ENCODE measurements at places on chromosomes 7 and 10.
A peak's percentile ranks its signal among the peaks of the same experiment; 100 is the strongest.

DNA sequence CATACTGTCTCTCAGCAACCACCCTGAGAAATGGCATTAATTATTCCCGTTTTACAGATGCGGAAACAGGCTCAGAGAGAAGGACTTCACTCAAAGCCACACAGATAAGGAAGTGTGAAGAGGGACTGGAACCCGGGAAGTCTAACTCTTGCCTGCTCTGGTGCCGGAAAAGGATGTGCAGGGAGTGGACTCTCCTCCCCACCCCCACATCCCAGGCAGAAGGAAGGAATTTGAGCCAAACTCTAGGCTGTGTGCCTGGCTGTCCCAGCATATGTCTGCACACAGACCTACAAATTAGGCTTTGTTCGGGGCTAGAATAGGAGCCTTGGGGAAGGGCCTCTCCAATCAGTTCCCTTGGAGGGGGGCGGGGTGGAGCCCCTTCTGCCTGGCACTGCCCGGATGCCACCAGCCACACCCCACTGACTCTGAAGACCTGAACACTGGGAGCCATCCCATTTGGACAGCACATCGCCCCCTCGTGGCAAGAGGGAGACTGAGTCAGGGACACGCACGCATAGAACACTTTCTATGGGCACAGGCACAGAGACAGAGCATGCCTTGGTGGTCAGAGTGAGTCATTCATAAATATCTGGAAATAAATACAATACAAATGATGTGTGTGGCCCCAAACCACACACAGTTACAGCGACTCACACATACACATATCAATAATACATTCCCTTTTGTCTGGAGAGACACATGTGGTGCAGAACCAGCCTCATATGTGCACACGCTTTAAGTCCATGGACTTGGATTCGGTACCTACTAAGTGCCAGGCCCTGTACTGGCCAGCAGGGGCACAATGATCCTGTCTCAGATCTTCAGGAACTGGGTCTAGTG is 13.1 kb downstream of the LZTS2 start:
- no peaks in the 10 kb centered on the region for H3K27me3 ChIP-seq
- H3K36me3 ChIP-seq: peaks cover 4% of the 10 kb centered on the region
- peak; percentile 98 for DNase-seq
- no peak overlapping the region for H3K27ac ChIP-seq

- no peaks in the 10 kb centered on the region for H3K36me3 ChIP-seq
- DNase-seq: no peak
- no peaks in the 10 kb centered on the region for H3K4me1 ChIP-seq
- no peaks in the 10 kb centered on the region for H3K27me3 ChIP-seq
Measured at GRCh38 chr7:150734254-150734653, 3.0 kb upstream of the GIMAP5 start.

- no peak overlapping the region for H3K27ac ChIP-seq
- H3K27me3 ChIP-seq: no peaks in the 10 kb centered on the region
- no peaks in the 10 kb centered on the region for H3K4me1 ChIP-seq
- DNase-seq: no peak
- H3K4me3 ChIP-seq: no peak overlapping the region
- no peaks in the 10 kb centered on the region for H3K36me3 ChIP-seq
Measured at GRCh38 chr7:47191876-47192291, 390.0 kb downstream of the TNS3 start.

DNA sequence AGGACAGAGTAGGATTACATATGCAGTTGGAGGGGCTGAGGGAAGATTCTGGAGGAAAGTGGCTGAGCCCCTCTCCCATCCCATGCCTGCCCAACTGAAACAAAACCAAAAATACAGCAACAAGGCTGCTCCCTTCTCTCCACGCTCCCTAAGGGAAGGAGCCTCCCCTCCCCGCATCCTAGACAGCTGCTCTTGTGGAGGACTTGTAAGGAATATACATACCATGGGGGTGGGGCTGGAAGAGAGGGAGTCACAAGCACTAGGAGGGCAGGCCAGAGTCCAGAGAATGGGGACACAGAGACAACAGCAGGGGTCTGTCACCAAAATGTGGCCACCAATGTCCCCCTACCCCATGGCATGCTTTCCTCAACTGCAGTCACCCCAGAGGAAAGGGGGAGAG is 13.2 kb downstream of the LDB1 start:
- no peak for DNase-seq
- H3K36me3 ChIP-seq: peaks cover 53% of the 10 kb centered on the region
- H3K27me3 ChIP-seq: no peaks in the 10 kb centered on the region
- H3K27ac ChIP-seq: no peak overlapping the region

DNA sequence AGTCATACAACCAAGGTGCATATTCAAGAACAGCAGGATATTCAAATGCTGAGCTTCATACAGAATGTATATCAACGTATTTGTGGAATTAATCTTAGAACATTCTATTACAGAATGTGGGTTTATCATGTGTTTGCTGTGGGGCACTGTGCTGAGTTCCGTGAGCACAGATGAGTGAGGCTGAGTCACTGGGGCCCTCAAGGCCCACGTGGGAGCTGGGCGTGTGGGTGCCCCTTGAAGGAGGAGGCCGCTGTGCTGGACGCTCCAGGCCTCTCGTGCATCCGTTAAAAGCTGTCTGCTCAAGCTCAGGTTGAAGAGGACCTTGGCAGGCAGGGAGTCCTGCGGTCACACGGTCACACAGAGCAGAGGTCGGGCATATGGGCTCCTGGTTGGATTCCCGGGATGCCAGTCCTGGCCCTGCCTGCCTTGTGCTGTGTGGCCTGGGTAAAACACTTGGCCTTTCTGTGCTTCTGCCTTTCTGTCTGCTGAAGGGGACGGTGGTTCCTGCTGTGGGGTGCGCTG is 70.1 kb downstream of the GLRX3 start:
- H3K27ac ChIP-seq: no peak overlapping the region
- 0 out of 2 replicates have a peak, but pooled peaks cover 3% of the 10 kb centered on the region for H3K27me3 ChIP-seq
- H3K36me3 ChIP-seq: no peaks in the 10 kb centered on the region
- no peak for DNase-seq

DNA sequence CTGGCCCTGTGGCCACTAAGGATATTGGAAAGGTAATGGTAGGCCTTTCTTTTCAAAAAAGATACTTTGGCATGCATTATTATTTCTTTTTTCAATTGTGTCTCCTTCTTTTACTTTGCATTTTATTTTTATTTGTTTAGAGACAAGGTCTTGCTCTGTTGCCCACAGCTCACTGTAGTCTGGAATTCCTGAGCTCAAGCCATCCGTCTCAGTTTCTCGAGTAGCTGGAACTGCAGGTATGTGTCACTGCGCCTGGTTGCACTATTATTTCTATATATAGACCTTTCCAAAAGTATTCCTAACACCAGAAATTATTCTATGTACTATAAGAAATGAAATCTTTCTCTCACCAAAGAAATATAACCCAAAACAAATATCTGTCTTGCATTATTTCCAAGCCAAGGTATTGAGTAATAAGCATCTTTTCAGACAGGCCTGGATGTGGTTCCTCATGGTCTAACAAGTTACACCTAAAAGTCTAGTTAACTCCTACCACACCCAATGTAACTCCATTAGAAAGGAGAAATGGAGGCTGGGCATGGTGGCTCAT is 500.8 kb upstream of the ANKRD30A start:
- no peaks in the 10 kb centered on the region for H3K27me3 ChIP-seq
- H3K27ac ChIP-seq: no peak overlapping the region
- no peaks in the 10 kb centered on the region for H3K4me1 ChIP-seq

- H3K27me3 ChIP-seq: no peaks in the 10 kb centered on the region
- 0 out of 2 replicates have a peak, but pooled peaks cover 2% of the 10 kb centered on the region for H3K36me3 ChIP-seq
- peak overlapping the region; percentile 24 for H3K27ac ChIP-seq
- no peak overlapping the region for H3K4me3 ChIP-seq
Measured at GRCh38 chr10:31754803-31755624, 173.6 kb downstream of the ARHGAP12 start.

GRCh38 chr7:67375427-67375826 is 378.8 kb downstream of the TYW1 start:
- no peak overlapping the region for H3K4me3 ChIP-seq
- DNase-seq: no peak
- no peaks in the 10 kb centered on the region for H3K4me1 ChIP-seq
- H3K27me3 ChIP-seq: no peaks in the 10 kb centered on the region

DNA sequence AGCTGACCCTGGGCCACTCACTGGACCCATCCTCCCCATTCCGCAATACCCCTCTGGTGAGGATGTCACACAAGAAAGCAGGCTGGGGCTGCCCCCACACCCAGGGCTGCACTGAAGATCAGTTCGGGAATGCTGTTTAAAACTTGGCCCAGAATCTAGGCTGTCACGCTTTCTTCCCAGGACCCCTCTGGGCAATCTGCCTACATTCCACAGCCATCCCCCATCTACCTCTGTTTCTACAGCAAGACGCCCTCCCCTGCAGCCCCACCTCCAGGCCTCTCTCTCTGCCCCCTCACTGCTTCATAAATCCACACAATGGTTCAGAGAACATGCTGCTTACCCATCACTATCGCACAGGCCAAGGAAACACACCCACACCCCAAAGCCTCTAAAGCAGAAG is 36.1 kb downstream of the XPNPEP1 start:
- H3K4me1 ChIP-seq: peaks cover 25% of the 10 kb centered on the region
- peaks cover 59% of the 10 kb centered on the region for H3K36me3 ChIP-seq
- no peak overlapping the region for H3K27ac ChIP-seq
- DNase-seq: no peak
- H3K27me3 ChIP-seq: no peaks in the 10 kb centered on the region

DNA sequence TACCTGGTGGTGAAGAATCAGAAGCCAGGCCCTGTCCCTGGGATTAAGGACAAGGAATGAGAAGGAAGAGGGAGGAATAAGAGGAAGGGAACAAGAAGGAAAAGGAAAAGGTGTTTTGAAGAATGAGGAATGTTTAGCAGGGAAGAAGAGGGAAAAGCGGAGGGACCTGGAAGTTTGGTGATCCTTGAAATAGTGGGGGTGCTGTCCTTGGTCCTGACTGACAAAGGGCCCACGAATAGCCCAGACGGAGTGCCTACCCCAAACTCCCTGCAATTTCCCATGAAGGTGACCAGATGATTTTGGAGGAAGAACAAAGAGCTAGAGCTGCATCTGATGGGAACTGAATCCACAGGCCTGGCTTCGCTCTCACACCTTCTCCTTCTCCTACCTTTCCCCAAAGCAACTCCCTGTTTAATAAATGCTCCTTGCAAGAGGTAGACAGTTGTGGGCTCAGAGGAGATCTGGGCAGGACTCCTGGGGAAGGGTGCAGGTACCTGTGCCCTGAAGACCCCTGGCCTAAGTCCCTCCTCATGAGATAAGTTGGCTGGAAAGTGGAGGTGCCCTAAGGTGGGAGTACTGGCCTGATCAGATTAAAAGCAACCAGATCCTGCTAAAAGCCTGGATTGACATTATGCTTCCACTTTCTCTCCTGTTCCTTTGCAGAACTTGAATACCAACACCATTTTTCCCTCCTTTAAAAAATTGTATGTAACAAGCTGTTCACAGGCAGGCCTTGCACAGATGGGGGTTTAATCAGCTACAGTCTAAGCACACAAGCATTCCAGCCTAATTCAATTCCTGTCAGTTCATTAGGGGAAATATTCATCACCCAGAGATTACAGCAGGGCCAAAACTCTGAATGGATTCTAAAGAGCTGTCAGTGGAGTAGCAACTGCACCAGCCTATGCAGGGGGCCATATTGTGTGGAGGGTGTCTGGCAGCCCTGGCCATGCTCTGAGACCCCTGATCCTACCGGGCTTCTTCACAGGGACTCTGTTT is 19.4 kb downstream of the KAZALD1 start:
- H3K4me3 ChIP-seq: no peak overlapping the region
- peaks cover 60% of the 10 kb centered on the region for H3K27me3 ChIP-seq
- H3K4me1 ChIP-seq: no peaks in the 10 kb centered on the region
- no peak overlapping the region for H3K27ac ChIP-seq

- no peak overlapping the region for H3K27ac ChIP-seq
- no peaks in the 10 kb centered on the region for H3K36me3 ChIP-seq
- peaks cover 31% of the 10 kb centered on the region for H3K4me1 ChIP-seq
- no peak overlapping the region for H3K4me3 ChIP-seq
- H3K27me3 ChIP-seq: no peaks in the 10 kb centered on the region
Measured at GRCh38 chr7:137772316-137772715, 74.5 kb downstream of the DGKI start.

GRCh38 chr7:152459724-152460251 is 24.0 kb upstream of the KMT2C start:
- peaks cover 8% of the 10 kb centered on the region for H3K36me3 ChIP-seq
- H3K27me3 ChIP-seq: no peaks in the 10 kb centered on the region
- DNase-seq: no peak
- no peak overlapping the region for H3K4me3 ChIP-seq
- no peak overlapping the region for H3K27ac ChIP-seq

- peaks cover 12% of the 10 kb centered on the region for H3K4me1 ChIP-seq
- no peaks in the 10 kb centered on the region for H3K27me3 ChIP-seq
- no peak overlapping the region for H3K27ac ChIP-seq
- H3K4me3 ChIP-seq: no peak overlapping the region
- H3K36me3 ChIP-seq: peaks cover 3% of the 10 kb centered on the region
Measured at GRCh38 chr7:27861747-27862146, 121.8 kb downstream of the TAX1BP1 start.

DNA sequence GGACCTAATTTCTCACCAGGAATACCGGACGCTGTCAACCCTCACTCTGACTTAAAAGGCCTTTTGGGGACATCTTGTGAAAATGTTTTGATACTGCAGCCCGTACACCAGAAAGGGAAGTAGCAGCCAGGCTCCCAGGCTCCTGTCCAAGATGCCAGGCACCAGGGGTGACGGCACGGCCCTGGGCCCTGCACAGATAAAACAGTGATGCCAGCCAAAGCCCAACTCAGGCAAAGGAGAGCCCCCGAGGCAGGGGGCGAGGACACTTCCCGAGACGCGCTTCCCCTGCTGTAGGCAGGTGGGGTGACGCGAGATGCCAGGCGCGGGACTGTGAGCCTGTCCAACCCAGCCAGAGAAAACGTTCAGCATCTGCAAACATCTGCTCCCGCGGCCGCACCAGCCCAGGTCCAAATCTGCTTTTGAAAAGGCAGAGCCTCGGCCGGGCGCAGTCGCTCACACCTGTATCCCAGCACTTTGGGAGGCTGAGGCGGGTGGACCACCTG is 15.7 kb downstream of the ZFAND2A start:
- H3K27ac ChIP-seq: no peak overlapping the region
- no peak for DNase-seq
- no peaks in the 10 kb centered on the region for H3K4me1 ChIP-seq
- H3K27me3 ChIP-seq: no peaks in the 10 kb centered on the region
- H3K36me3 ChIP-seq: no peaks in the 10 kb centered on the region

DNA sequence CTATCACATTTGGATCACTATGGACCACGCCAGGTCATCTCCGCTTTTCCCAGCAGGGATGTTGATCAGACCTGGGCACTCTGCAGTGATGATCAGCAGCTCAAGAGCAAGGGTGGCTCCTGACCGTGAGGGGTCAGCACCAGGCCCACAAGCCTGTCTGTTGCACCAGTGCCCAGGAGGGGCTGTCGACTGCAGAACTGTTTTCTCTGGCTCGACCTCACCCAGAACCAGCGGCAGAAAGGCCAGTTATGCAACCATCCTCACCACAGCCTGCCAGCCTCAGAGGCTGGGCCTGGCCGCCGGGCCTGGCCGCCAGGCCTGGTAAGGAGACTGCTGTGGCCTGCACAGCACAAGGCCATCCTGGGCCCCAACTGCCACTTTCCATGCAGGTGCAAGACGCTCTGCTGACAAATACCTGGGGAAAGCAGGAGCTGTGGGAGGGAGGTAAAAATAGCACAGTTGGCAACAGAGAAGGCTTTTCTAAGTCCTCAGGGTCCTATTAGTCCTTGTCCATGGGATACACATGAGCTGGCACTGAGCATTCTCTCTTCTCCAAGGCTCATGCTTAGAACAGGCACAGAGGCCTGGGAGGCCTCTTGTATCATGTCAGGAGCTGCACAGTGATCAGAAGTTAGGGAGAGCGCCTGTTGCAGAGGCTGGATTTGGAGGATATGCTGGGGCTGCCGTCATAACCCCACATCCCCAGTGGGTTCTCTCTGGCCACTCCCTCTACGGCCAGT is 17.5 kb downstream of the KCNMA1 start:
- no peak overlapping the region for H3K27ac ChIP-seq
- H3K4me3 ChIP-seq: no peak overlapping the region
- peaks cover 8% of the 10 kb centered on the region for H3K4me1 ChIP-seq
- H3K36me3 ChIP-seq: no peaks in the 10 kb centered on the region

- no peak overlapping the region for H3K27ac ChIP-seq
- H3K4me1 ChIP-seq: 0 out of 2 replicates have a peak, but pooled peaks cover 5% of the 10 kb centered on the region
- H3K27me3 ChIP-seq: no peaks in the 10 kb centered on the region
Measured at GRCh38 chr7:100532165-100533022, 6.6 kb upstream of the AGFG2 start.

Data from SJSA1 (cell line).